ENCODE measurements at places on chromosomes 16 and 17.

DNA sequence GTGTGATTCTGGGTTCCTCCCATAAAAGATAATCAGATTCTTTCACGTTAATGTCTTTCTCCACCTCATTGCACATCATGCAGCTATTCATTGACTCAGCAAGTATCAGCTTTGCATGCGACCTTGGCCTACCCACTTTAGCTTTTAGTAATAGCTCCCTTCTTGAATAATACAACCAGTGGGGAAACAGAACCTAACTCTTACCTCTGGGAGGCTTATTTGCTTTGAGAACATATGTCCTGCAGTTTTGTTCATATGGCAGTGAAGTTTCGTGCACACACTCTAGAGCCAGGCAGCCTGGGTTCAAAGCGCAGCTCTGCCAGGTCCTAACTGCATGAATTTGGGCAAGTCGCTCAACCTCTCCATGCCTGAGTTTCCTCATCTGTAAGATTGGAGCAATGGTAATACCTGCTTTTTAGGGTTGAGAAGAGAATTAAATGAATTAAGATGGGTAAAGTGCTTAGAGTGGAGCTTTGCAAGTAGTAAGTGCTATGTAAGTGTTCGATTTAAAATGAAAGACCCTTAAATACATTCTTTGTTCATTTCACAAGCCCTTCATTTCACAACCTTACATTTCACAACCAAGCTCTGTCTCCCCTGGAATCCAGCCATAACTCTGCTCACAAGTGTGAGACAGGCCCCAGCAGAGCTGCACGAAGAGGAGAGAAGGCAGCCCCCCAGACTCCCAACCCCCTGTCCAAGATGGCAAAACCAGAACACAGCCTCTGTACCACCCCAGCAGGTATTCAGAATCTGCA, 29.3 kb downstream of the MAPT start:
- DNase-seq: no peak

DNA sequence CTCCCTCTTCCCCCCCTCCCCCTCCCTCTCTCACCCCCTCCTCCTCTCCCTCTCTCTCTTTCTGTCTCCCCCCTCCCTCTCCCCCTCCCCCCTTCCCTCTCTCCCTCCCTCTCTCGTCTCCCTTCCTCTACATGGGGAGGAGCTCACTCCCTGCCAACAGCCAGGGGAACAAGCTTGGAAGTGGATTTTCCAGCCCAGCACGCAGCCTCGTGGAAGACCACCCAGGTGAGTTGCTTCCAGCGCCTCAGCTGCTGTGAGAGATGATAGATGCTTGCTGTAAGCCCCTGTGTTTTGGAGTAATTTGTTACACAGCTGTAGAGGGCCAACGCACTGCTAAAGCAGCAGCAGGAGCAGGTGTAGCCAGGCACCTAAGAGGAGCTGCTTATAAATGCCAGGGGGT, 20.8 kb downstream of the ACTG1 start:
- DNase-seq: no peak

DNA sequence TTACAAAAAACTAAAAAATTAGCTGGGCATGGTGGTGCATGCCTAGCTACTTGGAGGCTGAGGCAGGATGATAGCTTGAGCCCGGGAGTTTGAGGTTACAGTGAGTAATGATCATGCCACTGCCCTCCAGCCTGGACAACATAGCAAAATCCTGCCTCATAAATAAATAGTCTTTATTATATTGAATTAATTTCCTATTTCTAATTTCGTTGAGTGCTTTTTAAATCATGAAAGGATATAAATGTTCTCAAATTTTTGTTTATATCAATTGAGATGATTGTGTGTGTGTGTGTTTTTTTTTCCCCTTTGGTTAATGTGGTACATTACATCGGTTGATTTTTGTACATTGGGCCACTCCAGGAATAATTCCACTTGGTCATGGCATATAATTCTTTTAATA, 32.0 kb upstream of the AQP8 start:
- DNase-seq: no peak

- DNase-seq: no peak
Observed at GRCh38 chr16:5381481-5381880, 283.9 kb upstream of the EEF2KMT start.

- no peak for DNase-seq
Observed at GRCh38 chr17:69764146-69764545, 310.9 kb upstream of the KCNJ16 start.
